Activated T-helper 9 cell treated with anti-CD3 and anti-CD28 coated beads, Interleukin-2, amount 50 U/mL, for 16 hours (primary cell): ENCODE measurements at places on chromosomes 5 and 9.

DNA sequence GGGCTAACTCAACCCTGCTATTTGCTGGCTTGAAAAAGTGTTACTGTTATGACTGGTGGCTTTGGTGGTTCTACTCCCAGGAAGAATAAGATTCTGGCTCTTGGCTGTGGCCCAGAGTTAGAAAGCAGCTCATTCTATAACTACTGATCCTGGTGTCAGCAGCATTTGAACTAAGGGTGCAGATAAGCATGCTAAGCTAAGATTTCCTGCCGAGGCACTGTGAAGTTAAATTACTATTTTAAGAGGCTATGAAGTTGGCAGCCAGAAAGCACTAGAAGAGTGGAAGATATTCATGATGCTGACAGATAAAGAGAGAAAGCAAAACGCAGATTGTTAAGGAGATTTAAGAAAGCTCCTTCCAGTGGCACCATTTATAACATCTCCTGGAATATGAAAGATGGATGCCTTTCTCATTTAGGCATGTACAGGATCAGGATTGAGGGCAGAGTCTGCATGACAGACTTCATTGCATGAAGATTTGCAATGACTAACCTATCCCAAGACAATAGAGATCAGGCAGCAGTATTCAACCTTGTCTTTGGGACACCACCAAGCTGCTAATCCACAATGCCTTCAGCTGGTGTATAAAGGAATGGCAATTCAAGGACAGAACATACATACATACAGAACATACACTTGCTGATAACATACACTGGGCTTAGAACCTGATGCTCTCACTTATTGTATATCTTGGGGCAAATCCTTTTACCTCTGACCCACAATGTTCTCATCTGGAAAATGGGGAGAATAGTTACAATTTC, 11.7 kb downstream of the BRINP1 start:
- no peak for DNase-seq

DNA sequence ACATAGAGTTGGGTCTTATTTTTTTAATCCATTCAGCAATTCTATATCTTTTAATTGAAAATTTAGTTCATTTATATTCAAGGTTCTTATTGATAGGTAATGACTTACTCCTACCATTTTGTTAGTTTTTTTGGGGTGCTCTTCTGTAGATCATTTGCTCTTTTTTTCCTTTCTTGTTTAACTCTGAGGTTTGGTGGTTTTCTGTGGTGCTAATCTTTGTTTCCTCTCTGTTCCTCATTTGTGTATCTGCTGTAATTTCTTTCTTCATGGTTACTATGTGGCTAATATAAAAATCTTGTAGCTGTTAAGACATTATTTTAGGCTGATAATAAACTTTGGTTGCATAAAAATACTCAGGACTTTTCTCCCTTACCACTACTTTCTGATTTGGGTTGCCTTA, 181.6 kb upstream of the DMRTA1 start:
- no peak for DNase-seq

DNA sequence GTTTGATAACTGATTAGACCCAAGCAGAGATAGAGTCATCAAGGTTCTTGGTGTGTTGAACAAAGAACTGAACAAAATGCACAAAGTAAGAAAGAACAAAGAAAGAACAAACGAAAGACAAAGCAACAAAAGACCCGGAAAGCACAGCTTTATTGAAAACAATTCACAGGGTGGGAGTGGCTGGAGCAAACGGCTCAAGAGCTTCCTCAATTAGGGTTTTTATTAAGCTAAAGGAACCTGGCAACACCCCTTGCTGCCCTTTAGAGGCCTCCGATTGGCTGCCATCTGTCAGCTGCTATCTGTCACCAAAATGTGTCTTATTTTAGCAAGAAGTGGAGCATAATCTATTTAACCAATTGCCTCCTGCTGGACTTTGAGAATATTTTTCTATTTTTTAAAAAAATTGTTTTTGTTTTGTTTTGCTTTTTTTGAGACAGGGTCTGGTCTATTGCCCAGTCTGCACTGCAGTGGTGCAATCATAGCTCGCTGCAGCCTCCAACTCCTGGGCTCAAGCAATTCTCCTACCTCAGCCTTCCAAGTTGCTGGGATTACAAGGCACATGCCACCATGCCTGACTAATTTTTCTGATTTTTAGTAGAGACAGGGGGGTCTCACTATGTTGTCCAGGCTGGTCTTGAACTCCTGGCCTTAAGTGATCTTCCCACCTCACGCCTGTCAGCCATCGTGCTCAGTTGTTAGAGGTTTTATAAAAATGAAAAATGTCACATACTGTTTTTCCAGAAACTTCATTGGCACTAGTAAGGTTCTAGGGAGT, 7.7 kb upstream of the ABO start:
- DNase-seq: no peak

GRCh38 chr9:133046900-133047295, 14.9 kb upstream of the CEL start:
- no peak for DNase-seq

DNA sequence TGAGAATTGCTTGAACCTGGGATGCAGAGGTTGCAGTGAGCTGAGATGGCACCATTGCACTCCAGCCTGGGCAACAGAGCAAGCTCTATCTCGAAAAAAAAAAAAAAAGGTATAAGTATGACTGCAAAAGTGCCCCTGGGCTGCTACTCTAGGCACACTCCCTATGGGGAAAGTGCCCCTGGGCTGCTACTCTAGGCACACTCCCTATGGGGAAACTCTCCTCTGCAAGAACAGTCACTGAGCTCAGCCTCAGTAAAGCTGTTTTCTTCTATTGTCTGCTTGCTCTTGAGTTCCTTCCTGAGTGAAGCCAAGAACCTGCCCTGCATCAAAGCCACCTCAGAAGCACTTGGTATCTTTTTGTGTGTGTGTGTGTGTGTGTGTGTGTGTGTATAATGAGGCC, 20.9 kb upstream of the TENT2 start:
- no peak for DNase-seq

DNA sequence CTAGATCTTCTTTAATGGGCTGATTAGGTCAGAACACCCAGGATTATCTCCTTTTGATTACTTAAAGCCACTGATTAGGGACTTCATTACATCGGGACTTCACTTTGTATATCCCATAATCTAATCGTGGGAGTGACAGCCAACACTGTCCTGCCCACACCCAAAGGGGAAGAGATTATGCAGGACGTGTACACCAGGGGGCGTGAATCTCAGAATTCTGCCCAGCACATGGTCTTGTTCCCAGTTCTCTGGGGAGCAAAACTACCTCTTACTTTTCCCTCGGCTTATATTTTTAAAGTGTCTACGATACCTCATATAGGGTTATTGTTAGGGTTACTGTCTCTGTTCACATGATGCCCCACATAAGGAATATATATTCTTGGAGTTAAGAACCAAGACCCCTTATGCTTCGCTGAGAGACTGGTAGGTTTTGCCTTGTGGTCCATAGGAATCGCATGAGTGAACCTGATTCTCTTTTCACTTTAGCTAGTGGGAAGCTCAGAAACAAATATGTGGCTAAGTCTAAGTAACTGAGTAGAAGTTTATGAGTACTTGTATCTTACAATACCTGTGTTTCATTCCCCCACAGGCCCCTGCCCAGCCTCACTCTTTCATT, 192.7 kb downstream of the GNA14 start:
- no peak for DNase-seq

GRCh38 chr9:91659529-91660495, 236.2 kb upstream of the NFIL3 start:
- DNase-seq: no peak
